GM10248 (cell line): ENCODE measurements at places on chromosomes 16 and 17.

DNA sequence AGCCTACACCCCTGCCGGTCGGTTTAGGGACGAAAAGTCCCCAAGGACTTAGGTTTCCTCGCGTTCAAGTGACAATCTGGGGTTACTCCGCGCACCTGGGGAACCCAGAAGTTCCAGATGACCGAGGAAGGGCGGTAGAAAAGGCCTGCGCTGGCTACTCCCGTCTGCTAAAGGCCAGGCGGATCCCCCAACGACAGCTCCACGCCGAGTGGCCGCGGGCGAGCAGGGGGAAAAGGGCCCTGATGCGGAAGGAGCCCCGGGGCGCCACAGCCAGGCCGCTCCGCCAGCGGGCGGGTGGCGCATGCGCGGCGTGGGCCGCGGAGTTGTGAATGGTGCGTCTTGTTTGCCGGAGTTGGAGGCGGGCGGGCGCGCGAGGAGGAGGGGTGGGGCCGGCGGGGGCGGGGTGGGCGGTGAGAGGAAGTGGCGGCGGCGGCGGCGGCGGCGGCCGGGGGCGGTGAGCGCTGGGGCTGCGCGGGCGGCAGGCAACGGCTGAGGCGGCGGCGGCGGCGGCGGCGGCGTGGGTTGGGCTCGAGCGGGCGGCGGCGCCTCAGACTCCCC is at the start of gene CBFB:
Gene CBFB, plus strand, starts transcription at position 454 of the 558 bp plus-strand sequence. CDS start 259 bp downstream, outside the sequence.
- peak; percentile 98 for DNase-seq

DNA sequence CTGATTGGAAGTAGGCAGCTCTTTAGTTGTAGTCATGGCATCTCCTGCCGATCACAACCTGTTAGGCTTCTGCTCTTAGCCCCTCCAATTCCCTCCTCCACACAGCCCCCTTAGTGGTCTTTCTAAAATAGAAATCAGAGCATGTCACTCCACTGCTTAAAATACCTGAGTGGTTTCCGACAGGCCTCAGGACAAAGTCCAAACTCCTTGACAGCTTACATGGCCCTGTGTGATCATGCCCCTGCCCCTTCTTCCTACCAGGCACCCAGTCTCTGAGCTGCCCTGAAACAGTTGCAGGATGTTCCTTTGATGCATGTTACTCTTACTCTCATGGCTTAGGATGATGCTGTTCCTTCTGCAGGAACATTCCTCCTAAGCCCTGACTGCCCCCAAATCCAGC is 147.3 kb downstream of the AATF start:
- DNase-seq = no peak

- no peak for DNase-seq
Measured at GRCh38 chr16:61945511-61945910, 90.7 kb downstream of the CDH8 start.

DNA sequence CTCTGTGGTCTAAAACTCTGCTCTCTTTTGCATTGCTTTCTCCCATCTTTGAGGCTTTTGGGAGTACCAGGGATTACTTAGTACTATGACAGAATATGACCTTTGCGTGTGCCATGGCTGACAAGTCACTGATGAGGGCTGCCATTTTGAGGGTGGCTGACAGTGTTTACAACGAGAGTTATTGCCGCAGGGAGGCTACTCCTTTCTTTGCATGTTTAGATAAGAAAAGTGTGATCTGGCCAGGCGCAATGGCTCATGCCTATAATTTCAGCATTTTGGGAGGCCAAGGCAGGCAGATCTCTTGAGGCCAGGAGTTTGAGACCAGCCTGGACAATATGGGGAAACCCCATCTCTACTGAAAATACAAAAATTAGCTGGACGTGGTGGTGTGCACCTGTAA is 77.5 kb downstream of the GSG1L start:
- DNase-seq = no peak

GRCh38 chr17:28369684-28370034 is 448 bp downstream of the VTN start:
- no peak for DNase-seq

DNA sequence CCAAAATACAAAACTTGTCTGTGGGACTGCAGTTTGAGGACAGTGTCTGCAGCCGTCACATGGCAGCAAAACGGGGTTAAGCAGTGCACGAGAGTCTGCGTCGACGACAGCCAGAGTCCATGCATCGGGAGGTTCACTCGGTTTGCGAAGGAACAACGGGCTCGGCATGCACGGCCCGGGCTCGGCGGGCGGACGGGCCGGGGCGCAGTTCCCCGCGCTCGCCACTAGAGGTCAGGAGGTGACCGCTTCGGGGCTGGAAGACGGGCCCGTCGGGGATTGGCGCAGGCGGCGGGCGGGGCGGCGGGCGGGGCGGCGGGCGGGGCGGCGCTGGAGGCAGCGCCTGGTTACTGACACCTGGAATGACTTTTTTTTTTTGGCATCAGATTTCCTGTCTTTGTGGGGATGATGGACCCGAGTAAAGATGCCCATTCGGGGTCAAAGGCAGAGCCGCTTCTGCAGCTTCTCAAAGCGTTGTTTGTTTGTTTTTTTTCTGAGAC is 6.5 kb downstream of the SCGB1C2 start:
- DNase-seq = peak; percentile 90

DNA sequence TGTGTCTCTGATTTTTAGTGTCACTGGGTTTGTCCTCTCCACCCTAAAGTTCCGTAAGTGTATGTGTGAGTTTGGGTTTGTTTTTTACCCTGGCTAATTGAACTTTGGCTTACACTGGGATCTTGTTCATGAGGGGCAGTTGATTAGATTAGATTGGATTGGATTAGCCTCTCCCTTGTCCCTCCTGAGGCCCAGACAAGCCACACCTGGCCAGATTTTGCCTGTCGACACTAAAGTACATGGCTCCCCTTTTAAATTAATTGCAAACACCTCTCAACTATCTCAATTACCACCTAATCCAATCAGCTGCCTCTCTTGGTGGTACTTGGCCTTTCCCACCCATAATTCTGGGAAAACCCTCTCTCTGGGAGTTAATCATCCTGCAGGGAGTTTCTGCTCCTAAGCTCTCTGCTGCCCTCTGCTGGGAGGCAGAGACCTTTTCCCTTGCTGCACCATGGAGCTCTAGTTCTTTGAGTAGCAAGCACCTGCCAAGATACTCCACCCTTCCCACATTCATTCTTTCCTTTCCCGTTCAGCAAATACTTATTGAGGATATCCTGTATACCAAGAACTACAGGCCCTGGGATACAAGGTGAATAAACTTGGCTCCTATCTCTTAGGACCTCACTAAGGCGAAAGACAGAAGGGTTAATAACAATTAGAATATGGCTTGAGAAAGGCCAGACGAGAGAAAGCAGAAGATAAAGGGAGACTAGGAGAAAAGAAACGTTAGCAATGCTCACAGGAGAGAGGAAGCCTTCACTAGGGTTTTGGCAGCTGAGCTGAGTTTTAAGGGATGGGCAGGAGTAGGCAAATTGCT is 60.0 kb upstream of the MPHOSPH6 start:
- DNase-seq = peak; percentile 43

DNA sequence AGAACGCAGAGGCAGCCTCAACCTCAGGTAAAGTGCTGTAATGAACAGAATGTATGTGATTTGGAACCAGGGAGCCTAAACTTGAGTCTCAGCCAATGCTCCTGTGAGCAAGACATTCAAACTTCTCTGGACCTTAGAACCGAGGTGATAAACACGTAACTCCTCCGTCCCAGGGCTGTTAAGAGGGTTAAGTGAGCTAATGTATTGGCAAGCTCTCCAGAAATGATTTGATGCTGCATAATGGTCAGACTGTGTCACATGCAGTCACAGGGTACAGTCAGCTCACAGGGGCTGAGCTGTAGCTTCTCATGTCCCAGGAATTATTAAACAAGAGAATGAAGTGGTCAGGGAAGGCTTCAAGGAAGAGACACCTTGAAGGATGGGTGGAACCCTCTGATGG is 10.0 kb upstream of the SLC4A1 start:
- DNase-seq = no peak

GRCh38 chr17:77365584-77366186 is 224.9 kb downstream of the SEC14L1 start:
- no peak for DNase-seq

DNA sequence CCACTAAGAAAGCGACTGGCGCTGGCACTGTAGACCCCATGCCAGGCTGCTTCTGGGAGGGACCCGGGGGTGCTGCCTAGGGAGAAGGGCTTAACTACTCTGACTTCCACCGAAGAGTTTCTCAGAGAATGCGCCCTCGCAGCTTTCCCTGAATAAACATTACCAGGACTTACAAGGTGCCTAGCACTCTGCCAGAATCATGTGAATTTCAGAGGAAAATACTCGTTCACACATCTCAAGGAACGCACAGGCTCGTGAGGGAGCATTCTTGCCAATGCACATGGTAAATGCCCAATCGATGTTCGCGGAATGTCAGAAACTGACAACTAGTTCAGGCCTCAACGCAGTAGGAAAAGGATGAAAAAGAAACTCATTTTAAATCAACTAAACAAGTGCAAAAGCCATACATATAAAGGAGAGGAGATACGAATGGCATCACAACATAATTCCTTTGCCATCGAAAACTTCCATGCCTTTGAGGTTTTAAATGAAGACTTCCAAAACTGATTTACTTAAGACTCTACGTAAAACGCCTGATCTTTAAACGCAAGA is 999 bp downstream of the CMC2 start:
- no peak for DNase-seq

DNA sequence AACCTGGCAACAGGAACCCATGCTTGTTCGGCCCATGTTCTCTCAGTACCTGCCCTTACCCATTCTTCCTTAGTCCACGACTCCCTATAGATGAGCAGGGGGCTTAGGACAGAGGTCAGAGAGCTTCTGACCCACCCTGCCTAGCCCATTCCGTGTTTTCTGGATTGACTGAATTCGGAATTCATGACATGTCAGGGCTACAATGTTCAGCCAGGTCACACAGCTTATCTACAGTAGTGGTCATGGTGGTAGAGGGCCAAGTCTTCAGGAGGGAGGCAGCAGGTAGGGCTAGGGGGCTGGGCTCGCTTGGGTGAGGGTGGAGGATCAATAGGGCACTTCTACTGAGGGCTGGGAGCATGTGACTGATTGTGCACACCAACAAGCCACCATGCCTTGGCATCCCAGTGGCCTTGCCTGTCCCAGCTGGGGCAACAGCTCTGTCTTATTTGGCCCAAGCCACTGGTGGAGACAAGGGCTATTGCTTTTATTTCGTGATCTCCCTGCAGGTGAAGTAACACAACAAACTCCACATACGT is 3.1 kb downstream of the HEXIM2 start:
- DNase-seq = no peak

DNA sequence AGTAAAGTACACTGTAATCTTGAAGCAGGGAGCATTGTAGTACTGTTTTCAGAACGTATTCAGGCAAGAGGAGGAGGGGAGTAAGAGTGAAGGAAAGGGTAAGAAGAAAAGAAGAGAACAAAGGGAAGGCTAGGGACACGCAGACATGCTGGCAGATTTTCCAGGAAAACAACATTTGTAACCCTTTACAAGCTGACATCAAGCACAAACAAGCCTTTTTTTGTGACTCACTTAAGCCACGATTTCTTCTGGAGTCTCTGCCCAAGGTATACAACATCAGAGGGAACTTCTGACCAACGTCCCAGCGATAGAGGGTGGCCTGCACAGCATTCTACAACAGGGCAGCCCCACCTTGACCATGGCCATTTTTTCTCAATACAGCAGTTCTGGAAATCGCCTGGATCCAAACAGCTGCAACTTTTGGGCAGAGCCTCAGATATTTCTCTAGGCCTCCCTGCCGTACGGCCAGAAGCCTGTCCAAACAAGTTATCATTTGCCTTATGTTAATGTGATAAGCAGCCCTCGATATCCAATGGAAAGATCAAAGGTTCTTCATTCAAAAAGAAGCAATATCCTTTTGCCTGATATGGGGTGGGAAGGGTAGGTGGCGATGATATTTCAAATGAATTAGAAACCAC is 247.3 kb downstream of the ZFHX3 start:
- DNase-seq = no peak

DNA sequence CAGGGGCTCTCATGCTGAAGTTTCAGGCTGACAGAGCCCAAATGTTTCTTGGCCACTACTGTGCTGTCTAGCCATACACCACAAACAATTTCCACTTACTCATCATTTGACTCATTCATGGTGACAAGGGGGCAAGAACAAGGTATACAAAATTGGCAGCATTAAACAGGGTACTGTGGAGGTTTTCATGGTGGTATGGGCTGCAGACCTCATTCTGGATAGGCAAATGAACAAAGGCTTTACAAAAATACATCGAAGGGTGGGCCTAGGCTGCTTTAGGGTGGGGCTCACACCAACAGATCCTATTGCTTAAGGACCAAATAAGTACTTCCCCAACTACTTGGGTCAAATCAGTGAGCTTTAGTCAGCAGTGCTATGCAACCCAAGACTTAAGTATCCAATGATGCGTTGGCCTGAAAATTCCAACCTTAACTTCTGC is 53.0 kb downstream of the N4BP1 start:
- peak; percentile 28 for DNase-seq

DNA sequence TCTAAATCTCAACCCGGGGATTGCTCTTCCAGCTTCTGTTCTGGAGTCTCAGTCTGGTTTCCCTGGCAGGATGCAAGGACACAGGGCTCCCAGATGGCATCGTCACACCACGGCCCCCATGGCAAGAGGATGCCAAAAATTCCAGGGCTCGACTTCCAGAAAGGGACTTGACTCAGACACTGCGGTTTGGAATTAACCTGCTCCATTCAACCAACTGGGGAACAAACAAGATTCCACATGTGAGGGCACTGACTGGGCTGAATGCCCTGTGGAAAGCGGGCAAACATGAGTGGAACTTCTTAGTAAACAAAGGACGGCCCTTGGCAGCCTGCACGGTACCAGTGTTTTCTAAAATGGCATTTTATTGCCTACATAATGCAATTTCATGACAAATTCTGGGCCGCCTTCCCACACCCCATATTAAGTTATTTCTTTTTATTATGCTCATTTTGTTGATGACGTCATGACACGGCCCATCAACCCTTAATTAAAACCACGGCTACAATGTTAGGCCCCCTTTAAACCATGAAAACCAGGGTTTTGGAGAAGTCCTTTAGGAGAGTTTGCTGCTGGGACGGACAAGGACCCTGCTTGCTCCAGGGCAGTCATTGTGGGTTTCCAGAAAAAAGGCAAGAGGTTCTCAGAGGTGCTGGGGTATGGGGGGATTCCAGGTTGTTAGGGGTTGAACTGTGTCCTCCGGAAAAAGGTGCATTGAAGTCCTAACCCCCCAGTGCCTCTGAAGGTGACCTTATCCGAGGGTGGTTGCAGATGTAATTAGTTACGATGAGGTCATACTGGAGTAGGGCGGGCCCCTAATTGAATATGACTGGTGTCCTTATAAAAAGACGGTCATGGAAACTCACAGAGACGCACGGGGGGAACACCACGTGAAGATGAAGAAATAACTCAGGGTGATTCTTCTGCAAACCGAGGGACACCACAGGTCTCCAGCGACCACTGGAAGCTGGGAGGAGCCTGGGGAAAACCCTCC is 205.6 kb downstream of the FOXL1 start:
- DNase-seq = no peak

DNA sequence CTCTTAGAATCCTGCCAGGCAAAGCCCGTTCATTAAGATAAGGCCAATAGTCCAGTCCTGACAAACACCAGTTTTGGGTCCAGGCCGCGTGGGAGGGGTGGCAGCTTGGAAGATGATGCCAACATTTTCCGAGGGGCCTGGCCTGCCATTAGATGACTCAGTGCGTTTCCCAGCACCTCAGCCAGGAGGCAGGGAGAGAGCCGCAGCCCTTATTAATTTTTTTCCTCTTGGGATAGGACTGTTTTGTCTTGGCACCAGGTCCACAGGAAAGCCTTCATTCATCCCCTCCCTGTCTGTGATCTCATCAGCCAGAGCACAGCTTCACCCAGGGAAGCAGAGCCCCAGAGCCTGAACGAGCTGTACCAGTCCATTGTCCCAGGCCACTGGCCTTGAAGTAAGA is 4.7 kb upstream of the NDEL1 start:
- no peak for DNase-seq
